ENCODE measurements at places on chromosomes 1 and 21.

- no peak for DNase-seq
These were observed 12.7 kb downstream of the SPATC1L start for GRCh38 chr21:46171585-46171984.

DNA sequence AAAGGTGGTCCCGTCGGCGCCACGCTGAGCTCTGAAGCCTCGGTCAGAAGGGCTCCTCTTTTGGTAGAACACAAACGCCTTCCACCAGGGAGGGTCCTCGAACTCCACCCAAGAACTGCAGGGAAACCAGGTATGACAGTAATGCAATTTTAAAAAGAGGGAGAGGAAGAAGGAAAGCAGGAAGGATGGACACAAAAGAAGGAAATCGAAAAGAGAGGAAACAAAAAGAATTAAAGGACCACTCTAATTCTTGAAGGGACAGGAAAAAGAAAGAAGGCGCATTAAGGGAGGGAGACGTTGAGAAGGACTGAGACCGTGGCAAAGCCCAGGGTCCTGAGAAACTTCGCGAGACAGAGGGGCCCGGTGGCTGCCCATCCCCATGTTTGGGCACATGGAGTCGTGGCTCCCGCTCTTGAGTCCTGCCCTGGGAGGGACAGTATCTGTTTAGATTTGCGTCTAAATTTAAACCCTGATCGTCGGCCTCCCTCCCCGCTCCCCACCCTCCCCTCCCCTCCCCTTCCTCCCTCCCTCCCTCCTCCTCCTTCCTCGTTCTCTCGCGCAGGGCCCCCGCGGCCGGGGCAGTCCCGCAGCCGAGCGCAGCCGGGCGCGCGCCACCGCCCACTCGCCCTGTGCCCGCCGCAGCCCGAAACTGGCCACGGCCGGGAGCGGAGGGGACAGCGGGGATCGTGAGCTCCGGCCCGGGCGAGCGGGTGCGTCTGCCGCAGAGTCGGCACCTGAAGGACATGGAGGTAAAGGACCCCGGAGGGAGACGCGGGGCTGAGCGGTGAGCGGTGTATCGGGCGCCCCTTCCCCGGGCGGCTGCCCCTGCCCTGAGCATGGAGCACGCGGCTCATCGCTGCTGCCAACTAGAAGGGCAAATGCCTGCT lies at the start of gene RCSD1:
RCSD1 (plus strand) TSS at position 552 of the 887 bp plus-strand sequence; CDS start at position 744, 192 bp downstream.
- peak; percentile 25 for DNase-seq

DNA sequence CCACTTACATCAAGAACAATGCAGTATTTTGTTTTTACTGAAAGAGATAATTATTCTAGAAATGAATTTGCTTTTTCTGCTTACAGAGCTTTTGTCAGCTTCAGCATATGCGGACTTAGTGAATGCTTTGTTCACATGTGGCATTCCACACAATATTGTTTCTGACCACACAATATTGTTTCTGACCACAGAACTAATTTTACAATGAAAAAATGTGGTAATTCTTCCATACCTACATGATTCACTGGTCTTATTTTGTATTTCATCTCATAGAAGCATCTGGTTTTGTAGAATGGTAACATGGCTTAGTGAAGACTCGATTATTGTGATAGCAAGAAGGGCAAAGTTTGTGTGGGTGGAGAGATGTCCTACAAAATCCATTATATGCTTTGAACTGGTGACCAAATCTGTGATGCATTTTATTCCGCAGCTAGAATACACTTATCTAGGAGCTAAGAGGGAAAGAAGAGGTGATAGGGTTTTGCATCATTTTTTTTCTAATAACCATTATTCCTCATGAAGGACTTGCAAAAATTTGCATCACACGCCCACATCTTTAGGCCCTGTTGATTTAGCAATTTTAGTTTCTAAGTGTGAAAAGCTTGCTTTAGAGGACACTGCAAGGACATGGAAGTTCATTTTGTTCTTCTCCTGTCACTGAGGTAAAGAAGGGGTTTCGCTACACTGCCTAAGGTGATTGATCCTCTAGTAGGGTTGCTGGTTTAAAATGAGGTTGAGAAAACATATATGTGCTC lies 75.3 kb downstream of the HLX start:
- DNase-seq: no peak

DNA sequence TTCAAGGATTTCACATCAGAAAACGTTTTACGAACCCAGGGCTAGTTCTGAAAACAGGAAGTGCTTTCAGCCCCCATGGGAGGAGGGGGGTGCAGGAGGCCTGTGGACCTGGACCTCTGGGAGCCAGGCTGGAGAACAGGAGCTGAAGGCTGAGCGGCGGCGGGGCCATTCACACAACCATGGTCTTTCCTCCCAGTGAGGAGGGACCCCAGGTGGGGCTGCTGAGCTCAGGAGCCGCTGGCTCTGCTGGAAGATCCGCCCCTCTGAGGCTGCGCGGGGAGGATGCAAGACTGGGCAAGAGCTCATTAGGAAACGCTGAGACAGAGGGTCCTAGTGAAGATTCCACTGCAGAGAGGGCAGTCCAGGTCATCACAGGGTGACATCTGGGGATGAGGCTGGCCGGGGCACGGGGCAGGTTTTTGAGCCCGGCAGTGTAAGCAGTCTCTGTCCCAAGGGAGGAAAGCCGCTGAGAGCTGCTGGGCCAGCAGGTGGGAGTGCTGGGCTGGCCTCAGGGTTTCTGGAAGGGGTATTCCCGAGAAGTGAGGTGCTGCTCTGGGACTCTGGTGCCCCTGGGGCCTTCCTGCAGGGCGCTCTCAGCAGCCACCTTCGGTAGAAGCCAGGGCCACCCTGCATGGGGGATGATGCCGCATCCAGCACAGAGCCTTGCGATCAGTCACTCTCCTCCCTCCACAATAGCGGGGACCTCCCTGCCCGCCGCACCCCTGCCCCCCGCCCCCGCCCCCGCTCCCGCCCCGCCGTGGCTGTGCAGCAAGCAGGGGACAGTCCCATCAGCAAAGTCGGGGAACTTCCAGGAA lies 7.5 kb downstream of the MX2 start:
- DNase-seq: peak; percentile 35

GRCh38 chr21:22355949-22356348 lies 1357.7 kb downstream of the NCAM2 start:
- no peak for DNase-seq

- DNase-seq: no peak
These were observed 53.8 kb downstream of the ABCA4 start for GRCh38 chr1:94067196-94067595.

- no peak for DNase-seq
These were observed 1.7 kb upstream of the GADD45A start for GRCh38 chr1:67683316-67683715.

- DNase-seq: no peak
These were observed 12.3 kb downstream of the TAL1 start for GRCh38 chr1:47219590-47220220.

GRCh38 chr1:94988356-94988755 lies 61.4 kb upstream of the CNN3 start:
- DNase-seq: no peak

DNA sequence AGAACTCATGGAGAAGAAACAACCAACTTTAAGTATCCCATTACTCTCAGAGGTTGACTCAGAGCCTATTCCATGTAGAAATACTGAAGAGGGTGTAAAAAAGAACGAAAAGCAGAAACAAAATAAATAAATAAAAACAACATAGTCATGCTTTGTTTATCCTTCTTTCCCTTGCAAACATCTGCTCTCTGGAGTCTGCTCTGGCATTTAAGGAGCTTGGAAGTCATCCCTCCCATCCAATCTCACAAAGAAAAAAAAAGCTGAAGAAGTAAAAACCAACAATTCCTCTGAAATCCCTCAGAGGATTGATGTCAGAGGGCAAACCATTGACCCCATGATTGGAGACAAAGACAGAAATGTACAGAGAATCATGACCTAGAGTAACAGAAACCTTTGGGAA lies 302.6 kb upstream of the GREM2 start:
- DNase-seq: no peak

DNA sequence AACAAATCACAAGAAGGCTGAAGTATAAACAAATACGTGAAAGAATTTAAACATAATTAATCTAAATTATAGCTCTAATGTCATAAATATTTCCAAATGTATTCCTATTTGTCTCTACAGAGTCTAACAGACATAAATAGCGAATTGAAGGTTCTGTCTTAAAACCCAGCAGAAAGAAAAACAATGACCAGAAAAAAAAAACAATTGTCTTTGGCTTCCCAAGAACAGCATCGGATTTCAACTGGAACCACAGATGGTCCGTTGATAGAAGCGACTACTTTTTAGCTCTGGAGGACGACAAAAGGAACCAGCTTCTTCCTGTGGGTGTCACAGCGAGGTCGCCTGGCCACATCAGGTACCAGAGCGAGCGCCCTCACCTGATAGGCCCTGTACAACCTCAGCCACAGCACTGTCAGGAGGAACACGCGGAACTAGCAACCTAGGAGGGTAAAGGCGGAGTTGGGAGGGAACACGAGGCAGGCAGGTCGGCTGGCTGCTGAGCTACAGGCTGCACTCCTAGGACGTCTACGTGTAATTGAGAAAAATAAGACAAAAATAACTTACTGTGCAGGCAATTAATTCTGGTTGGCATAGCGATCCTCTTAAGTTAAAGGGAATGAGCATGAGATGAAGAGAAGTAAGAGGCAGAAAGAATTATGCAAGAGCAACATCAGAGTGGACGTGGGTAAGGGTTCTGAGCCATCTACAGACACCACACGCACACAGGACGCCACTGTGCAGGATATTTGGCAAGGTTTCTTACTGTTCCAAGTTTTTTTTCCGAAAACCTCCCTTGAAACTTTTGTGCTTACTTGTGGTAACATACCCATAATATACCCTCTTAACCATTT lies 16.7 kb upstream of the PRDM15 start:
- peak; percentile 8 for DNase-seq

Data from effector CD8-positive, alpha-beta T cell (primary cell).